ENCODE measurements at places on chromosomes 7 and 10.

DNA sequence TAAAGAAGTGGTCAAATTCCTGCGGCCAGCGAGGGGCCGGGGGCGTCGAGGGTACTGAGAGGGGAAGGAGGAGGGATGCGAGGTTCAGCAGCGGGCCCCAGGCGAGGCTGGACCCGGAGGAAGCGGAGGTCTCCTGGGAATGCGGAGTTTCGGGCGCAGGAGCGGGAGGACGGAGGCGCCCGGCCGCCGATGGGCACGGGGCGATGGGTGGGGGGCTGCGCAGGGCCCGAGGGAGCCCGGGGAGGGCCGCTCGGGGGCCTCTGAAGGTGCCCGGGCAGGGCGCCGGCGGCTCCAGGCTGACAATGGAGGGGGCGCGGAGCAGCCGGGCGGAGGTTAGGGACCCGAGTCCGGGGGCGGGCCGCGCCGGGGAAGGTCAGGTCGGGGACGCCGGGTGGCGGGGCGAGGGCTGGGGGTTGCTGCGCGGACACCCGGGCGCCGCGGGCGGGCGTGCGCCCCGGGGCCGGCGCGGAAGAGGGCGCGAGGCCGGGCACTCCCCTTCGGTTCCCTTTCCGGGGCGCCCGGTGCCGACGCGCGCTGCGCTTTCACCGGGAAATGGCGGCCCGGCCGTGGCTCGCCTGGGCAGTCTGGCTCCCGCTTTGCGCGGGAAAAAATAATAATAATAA lies 683 bp downstream of the MACROH2A2 start:
- DNase-seq: no peak

DNA sequence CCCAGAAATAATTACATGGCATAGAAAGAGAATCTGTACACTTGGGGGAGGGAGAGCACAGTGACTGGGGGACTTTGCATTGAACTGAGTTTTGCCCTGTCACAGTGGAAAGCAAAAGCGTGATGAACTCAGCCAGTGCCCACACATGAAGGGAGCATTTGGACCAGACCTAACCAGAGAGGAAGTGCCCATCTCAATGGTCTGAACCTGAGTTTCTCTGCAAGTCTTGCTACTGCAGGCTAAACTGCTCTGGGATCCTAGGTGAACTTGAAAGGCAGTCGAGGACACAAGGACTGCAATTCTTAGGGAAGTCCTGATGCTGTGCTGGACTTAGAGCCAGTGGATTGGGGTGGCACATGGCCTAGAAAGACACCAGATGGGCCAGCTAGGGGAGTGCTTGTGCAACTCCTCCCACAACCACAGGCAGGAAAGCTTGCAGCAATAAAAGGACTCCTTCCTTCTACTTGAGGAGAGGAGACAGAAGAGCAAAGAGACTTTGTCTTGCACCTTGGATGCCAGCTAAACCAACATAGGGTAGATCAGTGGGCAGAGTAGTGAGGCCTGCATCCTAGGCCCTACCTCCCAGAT lies 259.0 kb downstream of the GRM8 start:
- DNase-seq: no peak

DNA sequence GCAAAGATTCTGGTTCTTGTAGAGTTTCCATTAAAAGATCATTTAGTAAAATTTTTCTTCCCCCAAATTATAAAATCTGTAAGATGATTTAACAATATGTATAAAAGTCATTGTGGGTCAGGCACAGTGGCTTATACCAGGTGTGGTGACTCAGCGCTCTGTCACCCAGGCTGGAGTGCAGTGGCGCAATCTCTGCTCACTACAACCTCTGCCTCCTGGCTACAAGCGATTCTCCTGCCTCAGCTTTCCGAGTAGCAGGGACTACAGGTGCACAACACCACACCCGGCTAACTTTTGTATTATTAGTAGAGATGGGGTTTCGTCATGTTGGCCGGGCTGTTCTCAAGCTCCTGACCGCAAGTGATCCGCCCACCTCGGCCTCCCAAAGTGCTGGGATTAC lies 68.0 kb downstream of the SEPTIN14 start:
- no peak for DNase-seq

- no peak for DNase-seq
These were observed 24.0 kb upstream of the EIF5AL1 start for GRCh38 chr10:79488336-79488735.

DNA sequence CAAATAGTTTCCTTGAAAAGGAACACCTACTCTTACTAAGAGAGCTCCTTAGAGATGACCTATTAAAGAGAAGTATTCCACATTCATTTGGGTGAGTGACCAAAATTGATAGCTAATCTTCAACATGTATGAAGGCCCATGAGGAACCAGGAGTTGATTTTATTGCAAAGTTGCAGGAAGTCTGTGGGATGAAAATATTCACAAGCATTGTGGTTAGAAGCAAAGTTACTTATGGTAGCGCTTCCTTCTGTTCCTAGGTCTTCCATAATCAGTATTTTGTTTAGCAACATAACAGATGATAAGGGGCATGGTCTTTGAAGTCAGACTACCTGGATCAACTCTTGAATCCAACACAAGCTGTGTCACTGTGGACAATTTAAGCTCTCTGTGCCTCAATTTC lies 164.5 kb downstream of the DGKB start:
- DNase-seq: no peak

GRCh38 chr7:39851466-39852045 lies 98.5 kb upstream of the CDK13 start:
- no peak for DNase-seq

- DNase-seq: no peak
These were observed 60.1 kb upstream of the SDK1 start for GRCh38 chr7:3240826-3241430.

GRCh38 chr10:43054593-43054992 lies 22.3 kb upstream of the RET start:
- no peak for DNase-seq

DNA sequence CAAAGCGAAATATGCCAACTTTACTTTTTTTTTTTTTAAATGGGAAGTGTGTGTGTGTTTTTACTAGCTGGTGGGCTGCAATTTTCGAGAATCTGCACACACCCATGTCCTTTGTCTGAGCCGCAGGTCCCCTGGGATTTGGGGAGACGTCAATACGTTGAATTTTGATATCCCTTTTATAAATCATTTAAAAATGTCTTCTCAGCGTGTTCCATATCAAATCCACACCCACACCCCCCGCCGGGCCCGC lies 404 bp upstream of the FMC1 start:
- no peak for DNase-seq

DNA sequence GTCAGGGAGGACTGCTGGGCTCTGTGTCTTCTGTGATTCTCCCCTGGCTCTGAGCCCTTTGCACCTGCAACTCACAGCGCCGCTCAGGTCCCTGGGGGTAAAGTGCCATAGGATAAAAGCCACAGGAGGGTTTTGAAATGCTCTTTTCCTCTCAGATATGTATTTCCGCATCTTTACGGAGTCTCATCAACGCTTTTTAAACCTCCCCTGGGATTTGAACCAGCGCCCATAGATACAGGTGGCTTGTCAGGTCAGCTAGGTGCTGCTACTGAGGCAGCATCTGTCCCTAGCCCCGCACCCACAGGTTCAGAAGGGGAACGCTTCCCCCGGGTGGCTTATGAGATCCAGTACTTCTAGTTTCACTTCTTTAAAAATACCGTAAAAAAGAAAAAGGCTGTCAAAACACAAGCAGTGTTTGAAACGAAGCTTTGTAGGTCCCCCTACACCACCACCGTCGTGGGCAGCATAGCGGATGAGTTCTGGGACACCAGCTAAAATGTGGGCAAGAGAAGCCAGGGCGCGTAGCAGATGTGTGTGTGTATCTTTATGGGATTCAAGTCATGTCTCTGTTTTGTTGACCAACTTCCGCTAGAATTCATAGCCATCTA lies 173.5 kb downstream of the CUX1 start:
- no peak for DNase-seq

GRCh38 chr7:102872460-102872859 lies 40.3 kb upstream of the LRRC17 start:
- DNase-seq: no peak

DNA sequence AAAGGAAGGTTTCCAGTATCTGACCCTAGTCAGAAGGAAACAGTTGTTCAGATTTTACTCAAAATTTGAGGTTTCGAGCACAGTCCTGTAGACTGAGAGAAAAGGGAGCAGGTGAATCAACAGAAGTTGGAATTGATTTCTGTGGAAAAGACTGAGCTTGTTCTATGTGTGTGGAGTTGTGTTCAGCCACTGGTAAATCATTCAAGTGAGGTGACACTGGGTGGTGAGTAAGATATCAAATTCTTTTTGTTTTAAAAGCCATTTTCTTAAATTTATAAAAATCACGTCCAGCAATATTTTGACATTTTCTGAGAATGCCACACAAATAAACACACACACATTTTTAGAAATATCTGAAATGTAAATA lies 165.1 kb downstream of the HGF start:
- DNase-seq: no peak

GRCh38 chr10:104707602-104708459 lies 66.7 kb downstream of the SORCS3 start:
- DNase-seq: no peak

DNA sequence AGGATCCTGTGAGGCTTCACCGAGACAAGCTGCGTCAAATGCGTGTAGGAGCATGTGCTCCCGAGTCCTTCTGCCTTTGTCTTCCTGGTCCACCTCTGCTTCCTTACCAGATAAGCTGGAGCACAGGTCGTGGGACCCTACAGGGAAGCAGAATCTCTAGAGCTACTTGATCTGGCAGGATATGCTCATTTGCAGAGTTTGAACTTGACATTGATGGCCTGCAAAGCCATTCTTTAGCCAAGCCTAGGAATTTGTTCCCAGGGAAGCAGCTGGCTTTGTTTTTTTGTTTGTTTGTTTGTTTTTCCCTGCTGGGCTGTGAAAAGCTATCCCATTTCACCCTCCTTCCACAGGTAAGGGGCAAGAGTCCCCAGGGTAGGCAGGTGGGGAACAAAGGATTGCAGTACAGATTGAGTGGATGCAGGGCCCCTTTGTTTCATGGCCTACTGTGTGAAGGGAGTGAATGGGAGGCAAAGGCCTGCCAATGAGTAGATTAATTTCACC lies 200.0 kb upstream of the BMPER start:
- no peak for DNase-seq

- DNase-seq: no peak
These were observed 179.3 kb downstream of the TRIL start for GRCh38 chr7:28778786-28779185.

DNA sequence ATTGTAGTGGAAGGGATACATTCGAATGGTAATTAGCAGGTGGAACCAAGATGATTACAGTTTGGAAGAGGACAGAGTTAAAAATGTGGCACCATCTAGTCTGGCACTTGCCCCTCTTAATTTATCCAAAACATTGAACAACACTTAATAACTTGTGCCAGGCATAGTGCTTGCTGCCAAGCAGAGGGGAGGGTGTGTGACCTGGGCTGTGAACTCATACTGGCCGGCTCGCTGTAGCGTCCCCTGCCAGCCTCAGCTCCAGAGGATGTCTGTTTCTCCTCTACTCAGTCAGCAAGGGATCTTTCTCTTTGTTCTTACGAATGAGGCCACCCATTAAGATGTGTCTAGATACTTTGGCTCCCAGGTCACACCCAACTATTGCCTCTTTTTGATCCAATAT lies 179.4 kb upstream of the INHBA start:
- no peak for DNase-seq

GRCh38 chr10:48520594-48520993 lies 84.3 kb downstream of the ARHGAP22 start:
- DNase-seq: no peak

DNA sequence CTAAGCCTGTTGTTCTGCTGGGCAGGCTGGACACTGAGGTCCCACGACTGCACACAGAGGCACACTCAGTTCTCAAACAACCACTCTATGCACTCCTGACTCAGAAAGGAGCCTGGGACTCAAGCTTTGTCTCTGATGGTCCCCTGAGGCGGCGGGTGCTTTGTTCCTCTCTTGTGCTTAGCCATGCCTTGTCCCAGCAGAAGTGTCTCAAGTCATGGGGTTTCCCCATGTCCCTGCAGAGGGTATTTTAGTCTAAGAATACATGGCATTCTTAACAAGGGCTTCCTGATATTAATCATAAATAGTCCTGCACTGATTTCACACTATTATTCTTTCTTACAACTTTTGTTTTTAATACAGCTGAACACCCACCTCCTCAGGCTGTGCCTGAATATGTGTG lies 72.5 kb downstream of the CXCL12 start:
- no peak for DNase-seq

GRCh38 chr7:106864298-106865081 lies 592 bp upstream of the PIK3CG start:
- no peak for DNase-seq
